GM03348 (cell line): ENCODE measurements at places on chromosomes 3 and 15.

DNA sequence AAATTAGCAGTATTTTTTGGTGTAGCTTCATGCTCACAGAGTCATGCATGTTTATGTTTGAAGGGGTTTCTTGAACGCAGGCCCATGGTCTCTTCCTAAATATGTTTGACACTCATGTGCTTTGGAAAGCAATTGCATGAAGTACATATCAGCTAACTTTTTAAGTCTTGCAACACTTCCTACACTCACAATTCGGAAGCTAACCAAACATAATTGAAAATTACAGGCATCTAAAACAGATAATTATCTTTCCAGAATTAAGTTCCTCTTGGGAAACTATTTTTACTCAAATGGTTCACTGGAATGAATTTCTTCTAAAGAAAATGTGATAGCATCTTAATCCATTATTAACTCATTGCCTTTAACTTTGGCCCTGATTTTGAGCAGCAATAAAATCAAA lies 438.9 kb downstream of the RAP2B start:
- DNase-seq, result no peak

DNA sequence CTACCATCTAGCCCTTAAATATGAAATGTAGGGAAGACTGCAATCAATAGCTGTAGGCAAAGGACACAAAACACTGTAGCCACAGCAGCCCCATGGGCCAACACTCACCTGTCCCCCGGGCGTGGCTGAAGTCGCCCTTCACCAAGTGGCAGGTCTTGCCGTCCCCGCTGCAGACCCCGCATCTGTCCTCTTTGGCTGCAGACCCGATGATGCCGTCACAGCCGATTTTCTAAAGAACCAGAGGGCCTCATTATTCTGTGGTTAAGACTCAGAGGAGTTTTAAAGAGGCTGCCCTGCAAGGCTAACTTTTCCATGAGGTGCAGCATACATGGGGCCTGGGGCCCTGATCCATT lies 245.6 kb downstream of the ADAMTS17 start:
- DNase-seq, result no peak

DNA sequence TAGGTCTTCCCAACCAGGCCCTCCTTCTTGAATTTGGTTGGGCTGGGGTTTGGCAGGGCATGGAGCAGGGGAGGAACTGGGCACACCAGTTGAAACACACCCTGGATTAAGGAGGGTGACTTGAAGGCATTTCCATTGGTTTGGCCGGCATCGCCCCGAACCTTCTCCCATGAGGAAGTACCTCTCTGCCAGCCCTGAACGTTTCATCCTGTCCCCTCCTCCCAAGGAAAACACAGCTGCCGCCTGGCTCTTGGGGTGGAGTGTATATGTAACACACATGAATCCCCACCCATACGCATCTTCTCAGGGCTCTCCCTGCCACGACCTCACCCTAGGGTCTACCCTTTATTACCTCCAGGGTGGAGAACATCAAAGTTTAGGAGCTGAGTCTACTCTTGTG lies 14.6 kb downstream of the UBAP1L start:
- DNase-seq, result no peak

GRCh38 chr3:188365184-188365583 lies 211.2 kb downstream of the LPP start:
- DNase-seq, result no peak

GRCh38 chr15:99341786-99342185 lies 90.5 kb downstream of the LRRC28 start:
- peak; percentile 13 for DNase-seq

DNA sequence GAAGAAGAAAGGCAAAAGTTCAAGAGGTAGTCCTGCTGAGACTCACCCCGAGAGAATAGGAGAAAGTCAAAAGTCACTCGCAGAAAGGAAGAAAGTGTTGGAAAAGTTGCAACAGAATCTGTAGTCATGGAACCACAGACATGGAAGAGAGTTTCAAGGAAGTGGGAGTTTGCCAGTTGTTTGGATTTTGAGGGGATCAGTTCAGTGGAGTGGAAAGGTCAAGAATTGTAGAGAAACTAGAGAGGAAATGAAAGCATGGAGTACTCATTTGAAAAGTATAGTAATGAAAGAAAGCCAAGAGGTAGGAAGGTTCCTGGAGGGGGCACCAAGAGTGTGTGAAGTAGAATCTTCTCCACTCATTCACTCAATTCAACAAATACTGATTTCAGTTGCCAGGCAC lies 34.7 kb downstream of the SPTSSB start:
- no peak for DNase-seq

DNA sequence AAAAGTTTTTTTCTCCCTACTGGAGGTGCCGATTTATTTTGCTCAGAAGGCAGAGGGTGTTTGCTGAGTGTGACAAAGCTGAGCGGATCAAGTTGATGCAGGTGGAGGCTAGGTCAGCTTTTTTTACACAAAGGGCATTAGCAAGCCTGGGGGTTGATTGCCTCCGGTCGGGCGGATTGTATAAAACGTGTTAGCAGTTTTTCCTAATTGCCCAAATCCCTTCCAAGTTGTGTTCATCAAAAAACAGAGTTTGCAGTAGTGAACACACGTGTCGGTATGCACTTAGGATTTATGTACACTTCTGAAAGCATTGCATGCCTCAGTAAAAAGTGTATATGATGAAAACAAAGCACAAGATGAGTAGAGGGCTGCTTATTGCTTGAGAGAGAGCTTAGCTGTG lies 2.6 kb downstream of the GPR160 start:
- DNase-seq, result no peak

- peak; percentile 80 for DNase-seq
Measured at GRCh38 chr3:116005404-116005803, 382.1 kb downstream of the GAP43 start.

- DNase-seq, result no peak
Measured at GRCh38 chr3:160001850-160002623, 13.4 kb downstream of the IL12A start.

- no peak for DNase-seq
Measured at GRCh38 chr15:39826975-39827374, 44.3 kb upstream of the FSIP1 start.

- DNase-seq, result peak; percentile 56
Measured at GRCh38 chr3:59192473-59192872, 142.6 kb upstream of the CFAP20DC start.

DNA sequence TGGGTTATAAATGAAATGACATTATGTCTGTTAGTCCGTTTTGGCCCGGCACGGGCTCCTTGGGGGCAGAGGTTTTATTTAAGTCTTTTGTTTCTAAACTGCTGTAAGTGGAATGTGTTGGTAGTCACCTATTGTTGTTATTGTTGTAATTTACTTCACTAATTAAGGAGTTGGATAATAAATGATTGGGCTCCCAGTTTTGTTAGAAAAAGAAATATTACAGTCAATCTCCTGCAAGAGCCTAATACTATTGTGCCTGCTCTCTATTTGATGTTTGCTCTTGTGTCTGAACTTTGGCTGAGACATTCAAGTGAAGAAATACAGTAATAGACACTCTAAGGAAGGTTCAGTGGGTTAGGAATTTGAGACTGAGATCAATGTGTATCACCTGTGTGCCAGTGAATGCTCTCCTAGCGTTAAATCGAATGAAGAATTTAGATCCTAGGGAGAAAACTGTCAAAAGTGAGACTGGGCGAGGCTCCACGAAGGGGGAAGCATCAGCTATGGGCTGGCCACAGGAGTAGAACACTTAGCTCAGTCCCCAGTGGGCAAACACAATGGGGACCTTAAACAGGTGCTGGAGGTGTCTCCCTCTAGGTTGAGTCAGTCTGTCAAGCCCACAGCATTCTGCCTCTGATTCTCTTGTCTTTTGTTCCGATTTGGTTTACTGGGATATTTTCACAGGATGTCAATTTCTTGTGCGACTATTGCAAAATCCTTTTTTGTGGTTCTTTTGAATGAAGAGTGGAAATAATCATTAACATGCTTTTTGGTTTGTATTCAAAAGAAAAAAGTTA lies 1.2 kb downstream of the ROBO2 start:
- no peak for DNase-seq

GRCh38 chr3:77605308-77605707 lies 565.4 kb downstream of the ROBO2 start:
- no peak for DNase-seq

GRCh38 chr3:146164506-146164905 lies 3.5 kb upstream of the PLOD2 start:
- DNase-seq, result no peak

- DNase-seq, result no peak
Measured at GRCh38 chr3:103657756-103658155, 1222.9 kb downstream of the ZPLD1 start.

DNA sequence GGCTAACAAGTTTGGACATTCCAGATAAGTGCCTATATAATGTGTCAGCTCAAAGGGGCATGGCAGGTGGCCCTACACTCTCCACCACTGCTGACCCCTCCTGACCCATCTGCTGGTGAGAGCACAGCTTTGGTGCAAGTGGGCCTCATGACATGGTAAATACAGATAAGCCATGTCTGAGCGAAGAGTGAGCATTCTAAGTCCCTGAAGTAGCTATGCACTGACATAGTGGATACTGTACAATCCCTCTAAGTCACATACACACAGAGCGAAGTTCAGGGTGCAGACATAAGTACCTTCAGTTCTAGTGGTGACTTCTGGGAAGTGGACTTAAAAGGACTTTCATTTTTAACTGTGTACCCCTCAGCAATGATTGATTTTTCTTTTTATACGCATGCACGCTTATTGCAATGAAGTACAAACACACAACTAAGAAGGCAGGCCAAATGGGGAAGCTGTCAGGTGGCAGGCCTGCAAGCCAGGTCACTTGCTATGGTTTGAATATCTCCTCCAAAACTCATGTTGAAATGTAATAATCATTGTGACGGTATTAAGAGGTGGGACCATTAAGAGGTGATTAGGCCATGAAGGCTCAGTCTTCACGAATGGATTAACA lies 41.5 kb downstream of the TBC1D2B start:
- DNase-seq, result no peak

DNA sequence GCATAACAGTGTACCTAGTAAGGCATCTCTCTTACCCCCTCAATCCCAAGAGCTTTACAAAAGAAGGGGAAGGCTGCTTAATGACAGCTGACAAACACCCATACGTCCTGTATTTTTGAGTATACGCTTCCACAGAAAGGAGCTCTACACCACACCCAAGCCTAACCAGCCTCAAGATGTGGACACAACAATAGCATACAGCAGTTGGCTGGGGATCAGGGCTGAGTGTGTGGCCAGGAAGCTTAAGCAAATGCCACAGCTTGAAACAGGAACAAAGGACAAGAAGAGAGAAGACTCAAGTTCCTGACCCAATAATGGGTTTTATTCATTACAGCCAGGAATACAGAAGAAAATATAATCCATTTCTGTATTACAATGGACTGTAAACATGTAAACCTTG lies 6.9 kb downstream of the HEXA start:
- DNase-seq, result no peak

GRCh38 chr15:76993114-76993725 lies 1.7 kb upstream of the PSTPIP1 start:
- no peak for DNase-seq

- no peak for DNase-seq
Measured at GRCh38 chr3:171334465-171334811, 125.8 kb downstream of the TNIK start.

DNA sequence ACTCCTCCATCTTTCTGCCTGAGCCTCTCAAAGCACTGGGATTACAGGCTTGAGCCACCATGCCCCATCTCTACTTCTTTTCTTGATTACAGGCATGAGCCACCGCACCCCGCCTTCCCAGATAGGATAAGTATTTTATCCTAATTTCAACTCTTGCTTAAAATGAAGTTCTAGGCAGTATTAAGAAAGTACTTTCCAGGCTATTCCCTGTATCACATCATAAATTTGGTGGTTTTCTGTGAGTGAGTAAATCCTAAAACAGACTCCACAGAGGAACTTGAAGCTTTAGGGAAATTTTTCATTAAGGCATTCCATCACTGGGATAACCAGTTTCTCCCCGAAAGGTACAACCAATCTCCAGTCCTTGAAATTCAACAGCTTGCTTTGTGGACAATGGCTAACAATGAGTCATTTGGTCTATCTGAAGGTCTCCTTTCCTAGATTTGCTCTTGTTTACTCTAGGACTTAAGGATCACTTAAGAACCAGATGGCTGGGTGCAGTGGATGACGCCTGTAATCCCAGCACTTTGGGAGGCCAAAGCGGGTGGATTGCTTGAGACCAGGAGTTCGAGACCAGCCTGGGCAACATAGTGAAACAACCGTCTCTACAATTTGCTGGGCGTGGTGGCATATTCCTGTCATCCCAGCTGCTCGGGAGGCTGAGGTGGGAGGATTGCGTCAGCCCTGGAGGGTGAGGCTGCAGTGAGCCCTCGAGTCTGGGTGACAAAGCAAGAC lies 49.7 kb upstream of the SKIL start:
- no peak for DNase-seq

DNA sequence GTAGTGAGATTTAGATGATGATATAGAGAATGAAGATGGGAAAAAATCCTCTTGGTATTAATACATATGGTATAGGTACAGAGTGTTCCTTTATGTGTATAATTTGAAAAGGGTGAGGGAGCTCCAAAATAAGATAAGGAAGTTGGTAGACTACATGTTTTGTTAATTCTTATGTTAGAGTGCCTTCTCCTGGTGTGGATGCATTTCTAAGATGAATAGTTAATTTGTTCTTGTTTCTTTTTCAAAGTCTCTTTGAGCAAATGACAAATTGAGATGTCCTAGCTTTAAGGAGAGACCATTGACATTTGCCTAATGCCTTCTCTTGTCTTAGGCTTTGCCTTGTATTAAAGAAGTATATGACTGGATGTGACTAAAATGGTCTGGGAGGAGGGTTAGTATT lies 34.1 kb downstream of the AKAP13 start:
- peak; percentile 29 for DNase-seq

DNA sequence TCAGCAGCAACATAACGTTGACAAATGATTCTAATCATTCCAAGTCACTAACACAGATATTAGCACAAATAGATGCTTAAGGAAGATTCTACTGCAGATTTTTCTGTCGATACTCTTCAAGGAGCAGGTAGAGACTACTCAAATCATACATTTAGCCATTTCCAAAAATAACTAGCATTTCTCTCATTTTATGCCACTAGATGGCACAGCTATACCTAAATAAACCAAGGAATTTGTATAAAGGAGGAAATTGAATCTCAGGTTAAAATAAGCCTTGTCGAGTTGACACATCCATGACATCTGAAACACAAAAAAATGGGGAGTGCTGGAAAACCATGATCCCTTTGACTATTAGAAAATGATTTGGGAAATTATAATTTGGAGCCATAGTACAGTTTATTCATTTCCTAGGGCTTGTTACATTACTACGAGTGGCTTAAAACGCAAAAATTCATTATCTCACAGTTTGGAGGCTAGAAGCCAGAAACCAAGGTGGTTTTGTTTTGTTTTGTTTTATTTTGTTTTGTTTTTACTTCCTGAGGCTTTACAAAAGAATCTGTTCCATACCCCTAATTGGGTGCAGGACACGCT lies 59.5 kb upstream of the STRIT1 start:
- DNase-seq, result peak; percentile 53

GRCh38 chr3:183278479-183279088 lies 25.5 kb downstream of the B3GNT5 start:
- DNase-seq, result no peak

- DNase-seq, result no peak
Measured at GRCh38 chr3:187941848-187942194, 196.6 kb upstream of the BCL6 start.

GRCh38 chr3:1798711-1799405 lies 299.8 kb upstream of the CNTN4 start:
- no peak for DNase-seq
